ENCODE measurements at places on chromosomes 3 and 15.

- no peak for DNase-seq
Measured at GRCh38 chr3:141326626-141327025, 41.7 kb upstream of the ZBTB38 start.

GRCh38 chr3:135325096-135325495 is 530.0 kb downstream of the EPHB1 start:
- DNase-seq = no peak

GRCh38 chr15:46059921-46060594 is 425.2 kb downstream of the SQOR start:
- DNase-seq = no peak

DNA sequence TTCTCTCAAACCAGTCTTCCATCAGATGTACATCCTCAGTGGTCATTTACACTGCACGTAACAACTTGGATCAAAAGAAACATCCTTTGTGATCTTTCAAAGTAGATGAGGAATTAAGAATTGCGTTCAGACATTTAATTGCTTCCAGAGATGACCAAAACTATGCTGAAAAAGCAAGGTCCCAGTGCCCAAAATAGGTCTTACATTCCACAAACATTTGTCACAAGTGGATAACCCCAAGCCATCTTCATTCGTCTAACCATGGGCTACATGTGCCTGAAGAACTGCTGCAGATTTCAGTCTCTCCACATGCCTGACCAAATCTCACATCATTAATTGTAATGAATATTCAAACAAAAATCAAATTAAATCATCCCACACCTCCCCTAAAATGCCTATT is 273.6 kb downstream of the SHOX2 start:
- no peak for DNase-seq

- DNase-seq = no peak
Measured at GRCh38 chr15:88932271-88932874, 19.2 kb upstream of the MFGE8 start.

DNA sequence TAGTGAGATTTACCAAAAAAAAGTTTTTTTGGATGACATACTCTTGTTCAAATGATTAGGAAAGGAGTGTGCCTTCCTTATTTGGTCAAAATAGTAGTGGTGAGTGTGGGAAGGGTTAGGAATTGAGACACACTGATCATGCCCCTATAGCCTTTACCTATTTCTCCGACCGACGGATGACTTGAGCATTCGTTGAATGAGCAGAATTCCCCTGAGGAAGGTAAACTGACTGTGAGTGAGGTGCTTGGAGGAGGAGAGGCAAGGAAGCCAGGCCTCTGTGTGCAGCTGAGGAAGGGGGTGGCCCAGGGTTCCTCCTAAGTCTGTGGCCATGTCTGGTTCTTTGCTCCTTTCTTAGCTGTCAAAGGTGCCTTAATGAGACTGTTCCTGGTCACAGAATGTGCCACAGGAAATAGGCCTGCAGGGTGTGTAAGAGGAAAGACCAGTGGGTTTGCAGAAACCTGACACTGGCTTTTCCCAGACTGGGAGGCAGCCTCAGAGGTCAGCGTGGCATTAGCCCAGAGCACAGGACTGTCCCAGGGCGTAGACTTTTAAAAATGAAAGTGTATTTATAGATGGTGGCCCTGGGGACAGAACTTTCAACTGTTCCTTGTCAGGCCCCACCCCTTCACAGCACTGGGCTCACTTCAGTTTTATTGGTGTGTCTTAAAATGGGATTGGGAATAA is 307.7 kb upstream of the C2CD4B start:
- DNase-seq = no peak

DNA sequence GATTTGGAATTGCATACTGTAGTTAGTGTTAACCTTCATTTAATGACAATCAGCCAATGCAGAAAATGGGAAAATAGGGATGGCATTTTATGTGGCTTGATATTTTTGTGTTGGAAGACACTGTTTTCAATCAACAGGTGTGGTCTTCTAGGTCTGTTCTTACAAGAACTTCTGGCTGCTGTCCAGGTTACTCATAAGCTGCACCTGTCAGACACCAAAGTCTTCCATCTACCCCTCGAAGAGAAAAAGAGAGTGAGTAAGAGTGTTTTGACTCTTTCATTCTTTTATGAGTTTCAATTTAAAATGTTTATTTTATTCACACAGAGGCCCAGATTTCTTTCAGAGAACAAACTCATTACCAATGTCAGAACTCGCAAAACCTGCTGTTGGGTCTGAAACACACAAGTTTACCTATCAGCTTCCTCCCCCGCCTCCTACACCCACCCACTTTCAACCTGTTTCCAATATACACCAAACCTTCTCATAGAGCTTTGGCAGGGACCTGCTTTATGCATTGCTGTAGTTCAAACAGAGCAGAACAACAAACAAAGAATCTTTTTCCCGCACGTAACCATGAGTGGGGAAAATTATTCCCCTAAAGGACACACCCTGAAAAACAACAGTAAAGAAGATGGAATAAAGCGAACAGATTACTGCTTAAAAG is 767.7 kb upstream of the ALCAM start:
- no peak for DNase-seq

DNA sequence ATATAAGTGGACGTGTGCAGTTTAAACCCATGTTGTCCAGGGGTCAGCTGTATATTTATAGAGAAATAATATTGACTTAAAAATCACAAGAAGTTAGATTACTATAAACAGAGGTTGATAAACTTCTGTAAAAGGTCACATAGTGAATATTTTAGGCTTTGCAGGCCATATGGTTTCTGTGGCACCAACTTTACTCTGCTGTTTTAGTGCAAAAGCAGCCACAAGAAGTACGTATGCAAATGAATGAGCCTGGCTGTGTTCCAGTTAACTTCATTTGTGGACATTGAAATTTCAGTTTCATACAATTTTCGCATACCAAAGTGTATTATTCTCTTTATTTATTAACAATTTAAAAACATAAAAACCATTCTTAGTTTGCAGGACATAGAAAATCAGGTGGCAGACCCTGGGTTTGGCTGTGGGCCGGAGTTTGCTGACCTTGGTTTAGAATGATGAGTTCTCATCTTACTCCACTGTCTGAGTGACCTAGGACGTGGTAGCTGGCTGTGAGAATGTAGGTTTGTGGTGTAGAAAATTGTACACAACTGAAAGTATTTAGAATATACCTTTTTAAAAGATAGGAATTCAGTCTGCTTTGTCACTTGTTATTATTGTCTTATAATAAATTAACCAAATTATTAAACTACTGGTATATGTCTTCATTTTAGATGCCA is 16.3 kb downstream of the FAN1 start:
- DNase-seq = no peak

DNA sequence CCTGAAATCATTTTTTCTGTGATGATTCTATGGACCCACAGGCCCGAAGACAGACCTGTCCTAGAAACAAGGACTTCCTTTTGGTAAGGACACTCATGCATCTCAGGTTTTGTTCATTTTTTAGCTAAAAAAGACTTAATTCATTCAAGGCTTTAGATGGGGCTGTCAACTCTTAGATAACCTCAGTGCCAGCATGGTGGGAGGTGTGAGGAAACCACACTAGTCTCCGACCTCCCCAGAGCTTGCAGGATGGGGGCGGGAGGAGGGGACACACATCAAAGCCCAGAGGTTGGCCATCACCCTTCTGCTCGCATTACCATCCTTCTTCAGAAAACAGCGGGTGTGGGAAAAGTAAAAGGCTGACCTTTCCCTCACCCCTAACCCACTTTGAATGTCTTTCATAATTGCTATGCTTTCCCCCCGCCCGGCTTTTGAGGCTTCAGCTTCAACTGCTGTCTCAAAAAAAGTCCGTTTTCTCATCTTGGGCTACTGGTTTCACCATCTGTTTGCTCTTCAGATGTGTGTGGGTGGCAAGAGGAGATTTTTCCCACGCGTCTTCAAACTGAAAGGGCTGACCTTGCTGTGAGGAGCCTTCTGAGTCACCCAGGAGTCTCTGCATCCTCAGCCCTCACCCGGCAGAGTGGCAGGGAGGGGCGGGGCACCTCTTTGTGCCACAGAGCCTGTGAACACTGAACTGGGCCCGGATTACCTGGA is 27.6 kb upstream of the CXCR6 start:
- DNase-seq = peak; percentile 88

GRCh38 chr3:66593978-66594377 is 93.2 kb upstream of the LRIG1 start:
- no peak for DNase-seq

- DNase-seq = no peak
Measured at GRCh38 chr15:38885471-38885952, 320.9 kb upstream of the RASGRP1 start.

DNA sequence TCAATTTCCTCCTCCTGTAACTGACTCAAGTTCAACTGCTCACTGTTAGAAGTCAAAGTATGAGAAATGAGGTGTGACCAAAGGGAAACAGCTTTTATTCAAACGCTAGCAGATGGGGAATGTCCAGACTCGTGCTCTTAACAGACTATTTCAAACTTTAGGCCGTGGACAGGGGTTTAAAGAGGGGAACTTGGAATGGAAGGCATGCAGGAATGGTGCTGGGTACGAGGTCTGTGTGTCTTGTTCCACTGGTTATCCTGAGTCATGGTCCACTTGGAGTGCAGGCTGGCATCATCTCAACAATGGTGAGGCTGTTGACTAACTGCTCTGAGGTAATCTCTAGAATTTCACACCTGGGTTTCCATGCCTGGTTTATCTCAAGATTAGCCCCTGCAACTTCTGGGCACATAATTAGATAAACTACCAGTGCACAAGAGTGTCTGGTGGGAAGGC is 22.9 kb upstream of the DNAAF4 start:
- DNase-seq = no peak

DNA sequence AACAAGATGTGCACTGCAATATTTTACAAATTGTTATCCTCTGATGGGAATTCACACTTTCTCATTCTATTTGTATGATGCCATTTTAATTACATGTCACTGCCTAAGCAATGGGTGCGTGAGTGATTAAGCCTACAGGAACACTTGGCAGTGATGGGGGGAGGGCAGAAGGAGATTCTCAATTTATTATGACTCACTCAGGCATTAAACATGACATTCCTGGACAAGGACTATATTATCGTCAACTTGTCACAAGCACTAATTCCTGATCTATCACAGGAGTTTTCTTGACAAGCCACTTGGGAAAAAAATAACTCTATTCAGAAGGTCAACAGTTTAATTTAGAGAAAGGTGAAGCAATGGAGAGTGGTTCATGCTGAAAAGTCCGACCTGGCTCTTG is 556.8 kb downstream of the NSUN3 start:
- no peak for DNase-seq

- peak; percentile 72 for DNase-seq
Measured at GRCh38 chr15:34239151-34239808, 14.5 kb downstream of the EMC4 start.

DNA sequence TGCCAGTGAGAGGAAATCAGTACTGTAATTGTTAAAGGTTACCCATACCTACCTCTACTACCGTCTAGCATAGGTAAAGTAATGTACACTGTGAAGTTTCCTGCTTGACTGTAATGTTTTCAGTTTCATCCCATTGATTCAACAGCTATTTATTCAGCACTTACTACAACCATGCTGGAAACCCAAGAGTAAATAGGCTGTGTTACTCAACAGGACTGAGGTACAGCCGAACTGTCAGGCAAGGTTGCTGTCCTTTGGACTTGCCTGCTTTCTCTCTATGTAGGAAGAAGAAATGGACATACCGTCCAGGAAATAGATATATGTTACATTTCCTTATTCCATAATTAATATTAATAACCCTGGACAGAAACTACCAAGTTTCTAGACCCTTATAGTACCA is 265.5 kb downstream of the NR2F2 start:
- no peak for DNase-seq

GRCh38 chr3:156358232-156358631 is 196.7 kb downstream of the SSR3 start:
- no peak for DNase-seq

DNA sequence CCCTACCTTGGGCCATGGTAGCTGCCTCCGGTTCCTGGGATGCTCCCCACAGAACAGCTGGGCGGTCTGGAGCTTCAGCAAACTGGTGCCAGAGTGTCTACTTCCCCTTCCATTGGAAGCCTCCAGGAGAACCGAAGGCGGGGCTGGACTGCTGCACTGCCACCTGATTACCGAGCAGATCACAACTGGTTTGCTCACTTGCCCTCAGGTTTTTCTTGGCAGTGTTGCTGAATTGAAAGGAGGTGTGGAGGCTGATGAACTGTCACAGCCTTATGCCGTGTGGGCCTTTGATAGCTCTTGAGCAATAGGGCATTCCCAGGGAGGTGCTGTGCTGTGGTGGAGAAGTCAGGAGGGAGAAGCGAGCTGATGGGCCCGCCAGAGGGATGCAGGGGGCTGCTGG is at the start of gene TGM5:
Gene TGM5 (minus strand): TSS at position 95 of the 400 bp plus-strand sequence. CDS start 79 bp downstream, at position 16.
- no peak for DNase-seq

GRCh38 chr15:96054621-96055020 is 275.9 kb upstream of the NR2F2 start:
- DNase-seq = no peak

DNA sequence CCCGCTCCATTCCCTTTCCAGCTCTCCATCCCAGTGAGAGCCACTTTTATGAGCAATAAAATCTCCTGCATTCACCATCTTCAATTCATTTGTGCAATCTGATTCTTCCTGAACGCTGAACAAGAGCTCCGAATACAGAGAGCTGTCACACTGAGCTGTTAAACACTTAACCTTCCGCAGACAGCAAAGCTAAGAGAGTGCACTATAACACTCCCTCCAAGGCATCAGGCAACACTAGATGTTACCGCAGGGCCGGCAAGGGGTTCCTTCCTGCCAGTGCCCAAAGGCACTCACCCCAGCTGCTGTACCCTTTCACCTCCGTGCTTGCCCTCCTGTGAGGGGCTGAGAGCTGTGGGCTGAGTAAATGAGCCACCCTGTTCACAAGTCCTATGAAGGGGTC is 85.6 kb downstream of the BCHE start:
- no peak for DNase-seq

DNA sequence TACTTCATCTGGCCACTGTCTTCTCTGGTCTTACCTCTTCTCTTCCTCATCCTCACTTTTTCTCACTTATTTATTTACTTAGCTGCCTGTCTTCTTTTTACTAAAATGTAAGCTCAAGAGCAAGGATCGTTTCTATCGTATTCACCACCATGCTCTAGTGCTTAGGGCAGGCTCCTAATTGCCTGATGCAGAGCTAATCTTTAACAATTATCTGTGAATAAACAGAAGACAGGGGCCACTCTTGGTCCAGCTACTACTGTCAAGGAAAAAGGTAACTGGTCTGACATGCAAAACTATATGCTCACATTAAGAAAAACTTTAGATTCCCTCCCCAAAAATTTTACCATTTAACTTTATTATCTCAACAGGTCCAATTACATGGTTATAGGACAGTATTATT is 17.5 kb downstream of the PIK3R4 start:
- no peak for DNase-seq

DNA sequence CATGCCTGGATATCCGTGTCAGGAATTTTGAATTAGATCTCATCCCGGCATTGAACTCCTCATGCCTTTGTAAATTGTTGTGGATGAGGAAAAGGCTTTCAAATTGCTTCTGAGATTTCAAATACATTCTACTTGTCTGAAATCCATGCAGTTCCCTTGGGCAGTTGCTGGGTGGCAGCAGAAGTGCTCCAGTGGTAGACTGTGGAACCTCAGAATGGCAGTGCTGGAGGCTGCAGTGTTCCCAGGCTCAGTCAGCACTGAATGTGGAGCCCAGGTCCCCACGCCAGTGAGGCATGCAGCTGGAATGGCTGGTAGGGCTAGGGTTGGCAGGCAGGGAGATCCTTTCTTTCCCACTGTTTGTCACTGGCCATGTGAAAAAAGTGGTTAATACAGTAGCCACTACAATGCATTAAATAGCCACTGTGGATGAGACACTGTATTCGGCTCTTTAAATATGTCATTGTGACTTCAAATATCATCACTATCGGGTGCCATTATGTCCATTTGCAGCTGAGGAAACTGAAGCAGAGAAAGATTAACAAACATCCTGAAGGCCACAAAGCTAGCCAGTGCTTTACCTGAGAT is 98.6 kb downstream of the TPRG1 start:
- peak; percentile 67 for DNase-seq

All from activated CD4-positive, alpha-beta T cell treated with anti-CD3 and anti-CD28 coated beads for 36 hours (primary cell).